Stimulated activated CD8-positive, alpha-beta memory T cell treated with anti-CD3 and anti-CD28 coated beads, Interleukin-4, amount 100 ng/mL, for 1 hour (primary cell): ENCODE measurements at places on chromosomes 11 and 22.

DNA sequence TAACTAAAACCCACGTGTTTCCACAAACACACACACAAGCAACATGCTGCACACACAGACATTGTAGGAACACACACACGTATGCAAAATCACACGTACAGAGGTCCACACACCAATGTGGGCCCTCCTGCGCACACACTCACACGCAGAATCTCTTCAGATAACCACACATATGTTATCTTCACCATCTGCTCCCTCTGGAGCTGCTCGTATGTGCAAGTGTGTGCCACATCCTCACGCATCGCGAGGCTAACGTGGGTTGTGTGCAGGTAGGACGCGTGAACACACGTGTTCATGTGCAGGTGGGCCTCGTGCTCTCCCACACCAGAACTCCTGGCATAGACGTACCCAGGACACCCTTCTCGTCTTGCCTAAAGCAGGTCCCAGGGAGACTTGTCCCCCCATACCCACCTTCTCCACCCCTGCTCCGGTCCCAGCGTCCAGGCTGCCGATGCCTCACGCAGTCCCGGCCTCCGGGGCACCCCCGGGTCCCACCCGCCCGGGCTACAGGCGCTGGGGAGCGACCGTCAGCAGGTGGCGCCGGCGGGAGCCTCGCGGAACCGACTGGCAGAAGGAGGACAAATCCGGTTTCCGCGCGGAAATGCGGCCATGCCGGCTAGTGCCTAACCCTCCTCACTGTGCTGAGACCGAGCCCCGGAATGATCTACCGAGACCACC lies 10.3 kb upstream of the IGSF9B start:
- no peak for DNase-seq

DNA sequence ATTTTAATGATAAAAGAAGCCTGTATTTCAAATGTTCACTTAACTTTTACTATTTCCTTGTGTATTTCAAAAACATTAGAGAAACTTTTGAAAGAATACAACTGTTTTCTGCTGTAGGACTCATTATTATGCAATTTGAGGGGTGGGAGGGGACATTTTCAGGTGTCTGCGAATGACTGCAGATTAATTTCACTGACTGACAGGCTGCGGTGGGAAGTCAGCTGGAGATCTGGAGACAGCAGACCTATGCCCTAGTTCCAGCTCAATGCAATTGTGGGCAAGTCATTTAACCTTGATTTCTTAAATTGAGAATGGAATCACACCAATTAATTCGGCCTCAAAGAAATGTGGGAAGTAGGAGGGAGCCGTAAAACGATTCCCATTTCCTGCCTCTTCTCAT lies 128.7 kb downstream of the ARL14EP start:
- no peak for DNase-seq

DNA sequence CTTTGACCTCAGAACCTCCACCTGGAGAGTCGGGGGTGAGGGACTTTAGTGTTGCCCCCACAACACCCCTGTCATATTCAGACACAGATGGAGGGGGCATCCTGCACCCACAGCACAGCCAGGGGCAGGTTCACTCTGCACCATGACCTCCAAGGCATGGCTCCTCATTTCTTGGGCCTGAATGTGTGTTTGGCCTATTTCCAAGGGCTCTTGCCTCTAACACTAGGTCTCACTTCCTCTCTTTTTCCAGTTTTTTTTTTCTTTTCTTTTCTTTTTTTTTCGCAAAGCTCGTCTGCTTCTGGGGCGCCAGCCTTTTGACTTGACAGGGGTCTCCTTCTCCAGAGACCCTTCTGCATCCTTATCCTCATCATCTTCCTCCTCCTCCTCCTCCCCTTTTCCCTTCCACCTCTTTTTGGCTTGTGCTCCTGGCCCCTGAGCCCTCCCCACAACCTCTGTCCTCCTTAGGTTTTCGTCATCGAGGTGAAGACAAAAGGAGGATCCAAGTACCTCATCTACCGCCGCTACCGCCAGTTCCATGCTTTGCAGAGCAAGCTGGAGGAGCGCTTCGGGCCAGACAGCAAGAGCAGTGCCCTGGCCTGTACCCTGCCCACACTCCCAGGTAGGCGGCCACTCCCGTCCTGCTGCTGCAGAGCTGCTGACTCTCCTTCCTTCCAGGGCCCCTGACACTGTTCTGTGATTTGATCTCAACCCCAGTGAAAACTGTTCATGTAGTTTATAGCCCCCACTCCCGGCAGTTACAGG lies 3.8 kb downstream of the NCF4 start:
- DNase-seq: no peak

DNA sequence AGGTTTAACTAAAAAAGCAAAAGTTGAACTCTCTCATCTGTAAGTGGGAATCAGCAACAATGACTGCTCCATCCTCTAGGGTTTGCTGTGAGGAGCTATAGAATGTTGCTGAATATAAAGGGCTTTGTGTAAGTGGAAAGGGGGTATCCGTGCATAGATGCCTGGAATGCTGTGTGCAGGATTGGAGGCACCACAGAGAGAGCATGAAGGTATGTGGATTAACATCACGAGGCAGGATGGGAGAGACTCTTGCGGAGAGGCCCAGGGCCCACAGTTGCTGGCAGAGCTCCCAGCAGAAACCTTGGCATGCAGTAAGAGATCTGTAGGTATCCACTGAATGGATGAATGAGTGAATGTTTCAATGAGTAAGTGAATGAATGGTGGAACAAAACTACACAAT lies 298.7 kb upstream of the DDI1 start:
- no peak for DNase-seq
